Stimulated activated CD8-positive, alpha-beta memory T cell treated with anti-CD3 and anti-CD28 coated beads, Interleukin-4, amount 100 ng/mL, for 1 hour (primary cell): ENCODE measurements at places on chromosomes 11 and 22.

- DNase-seq: no peak
Measured at GRCh38 chr11:3659595-3660515, 11.3 kb downstream of the CHRNA10 start.

GRCh38 chr11:130162733-130163132, 3.2 kb downstream of the ST14 start:
- no peak for DNase-seq

GRCh38 chr11:62479631-62480201, 60.9 kb downstream of the SCGB1A1 start:
- no peak for DNase-seq

DNA sequence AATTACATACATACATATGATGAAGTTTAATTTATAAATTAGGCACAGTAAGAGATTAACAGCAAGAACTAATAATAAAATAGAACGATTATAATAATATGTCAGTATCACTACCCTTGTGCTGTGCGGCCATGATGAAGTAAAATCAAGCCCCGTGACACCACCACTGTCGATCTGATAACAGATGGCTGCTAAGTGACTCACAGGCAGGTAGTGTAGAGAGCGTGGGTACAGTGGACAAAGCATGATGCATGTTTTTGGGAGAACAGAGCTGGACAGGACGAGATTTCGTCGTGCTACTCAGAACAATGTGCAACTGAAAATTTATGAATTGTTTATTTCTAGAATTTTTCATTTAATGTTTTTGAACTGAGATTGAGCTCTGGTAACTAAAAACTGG, 108.4 kb upstream of the TIMP3 start:
- no peak for DNase-seq

- DNase-seq: no peak
Measured at GRCh38 chr11:9571763-9572115, 1.7 kb upstream of the WEE1 start.

- no peak for DNase-seq
Measured at GRCh38 chr22:39900306-39901227, at the start of gene GRAP2. Gene GRAP2 (plus strand): TSS chr22:39901084. CDS start chr22:39947107, 46,023 bp downstream.

GRCh38 chr11:133985981-133986944, 29.5 kb upstream of the IGSF9B start:
- no peak for DNase-seq

GRCh38 chr11:8615291-8616032, 21.4 kb upstream of the STK33 start:
- no peak for DNase-seq

DNA sequence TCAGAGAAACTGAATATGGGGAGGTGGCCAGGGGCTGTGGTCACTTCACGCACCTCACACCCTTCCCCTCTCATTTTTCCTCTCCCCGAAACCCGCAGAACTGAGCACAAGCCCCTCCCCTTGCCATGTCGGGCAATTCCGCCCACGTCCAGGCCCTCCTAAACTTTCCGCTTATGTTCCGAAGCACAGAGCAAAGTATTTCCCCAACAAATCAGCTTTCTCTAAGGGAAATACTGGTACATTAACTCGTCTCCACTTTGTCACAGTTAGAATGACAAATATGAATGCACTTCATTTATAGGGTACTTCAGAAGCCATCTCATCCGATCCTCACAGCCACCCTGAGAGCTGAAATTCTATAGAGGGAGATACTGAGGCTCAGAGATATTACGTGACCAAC, 94.7 kb upstream of the TMEM45B start:
- no peak for DNase-seq

GRCh38 chr11:116857316-116857715, 19.9 kb upstream of the APOA1 start:
- no peak for DNase-seq
